Activated naive CD8-positive, alpha-beta T cell treated with anti-CD3 and anti-CD28 coated beads for 36 hours (primary cell): ENCODE measurements at places on chromosomes 6 and 20. TPM values are rescaled to one million over a fixed set of nuclear protein-coding genes. Genes with fewer than 3 reads are reported as not detected.
A peak's percentile ranks its signal among the peaks of the same experiment; 100 is the strongest.

DNA sequence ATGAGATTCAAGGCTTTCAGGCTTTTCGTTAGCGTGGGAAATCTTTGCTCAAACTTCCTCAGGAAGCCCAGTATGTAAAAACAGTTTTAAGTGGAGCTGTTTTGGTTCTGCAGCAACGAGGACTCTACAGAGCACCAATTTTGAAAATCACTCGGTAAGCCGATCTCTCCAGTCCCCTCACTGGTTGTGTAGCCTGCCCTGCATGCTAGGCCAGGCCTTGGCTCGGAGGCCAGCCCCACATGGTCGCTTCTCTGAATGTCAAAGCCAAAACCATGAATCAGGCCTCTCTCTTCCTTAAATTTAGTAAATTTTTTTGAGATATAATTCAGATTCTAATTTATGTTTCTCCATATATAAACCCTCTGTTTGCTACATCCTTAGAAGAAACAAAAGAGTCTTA is 108.0 kb downstream of the CHD6 start:
- no peak for DNase-seq

GRCh38 chr20:3545401-3545925 is 74.6 kb downstream of the ATRN start:
- DNase-seq, result no peak

GRCh38 chr6:5303682-5304081 is 42.4 kb downstream of the FARS2 start:
- DNase-seq, result no peak

GRCh38 chr6:145875496-145876211 is 61.1 kb upstream of the FBXO30 start:
- DNase-seq, result no peak

ADGRF5 gene
- total RNA-seq, result not detected

GRCh38 chr20:60060006-60060557 is 101.9 kb downstream of the CDH26 start:
- DNase-seq, result no peak

GRCh38 chr6:157981395-157982101 is at the start of gene SYNJ2:
Gene SYNJ2 (plus strand): TSS chr6:157981863. CDS start chr6:157981962, 99 bp downstream.
- peak; percentile 84 for DNase-seq

DNA sequence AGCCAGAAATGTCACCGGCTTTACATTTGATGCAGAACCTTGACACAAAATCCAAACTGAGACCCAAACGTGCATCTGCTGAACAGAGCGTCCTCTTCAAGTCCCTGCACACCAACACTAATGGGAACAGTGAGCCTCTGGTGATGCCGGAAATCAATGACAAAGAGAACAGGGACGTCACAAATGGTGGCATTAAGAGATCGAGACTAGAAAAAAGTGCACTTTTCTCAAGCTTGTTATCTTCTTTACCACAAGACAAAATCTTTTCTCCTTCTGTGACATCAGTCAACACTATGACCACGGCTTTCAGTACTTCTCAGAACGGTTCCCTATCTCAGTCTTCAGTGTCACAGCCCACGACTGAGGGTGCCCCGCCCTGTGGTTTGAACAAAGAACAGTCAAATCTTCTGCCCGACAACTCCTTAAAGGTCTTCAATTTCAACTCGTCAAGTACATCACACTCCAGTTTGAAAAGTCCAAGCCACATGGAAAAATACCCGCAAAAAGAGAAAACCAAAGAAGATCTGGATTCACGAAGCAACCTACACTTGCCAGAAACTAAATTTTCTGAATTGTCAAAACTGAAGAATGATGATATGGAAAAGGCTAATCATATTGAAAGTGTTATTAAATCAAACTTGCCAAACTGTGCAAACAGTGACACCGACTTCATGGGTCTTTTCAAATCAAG is 108.4 kb downstream of the RTN4IP1 start:
- DNase-seq, result peak; percentile 82

DNA sequence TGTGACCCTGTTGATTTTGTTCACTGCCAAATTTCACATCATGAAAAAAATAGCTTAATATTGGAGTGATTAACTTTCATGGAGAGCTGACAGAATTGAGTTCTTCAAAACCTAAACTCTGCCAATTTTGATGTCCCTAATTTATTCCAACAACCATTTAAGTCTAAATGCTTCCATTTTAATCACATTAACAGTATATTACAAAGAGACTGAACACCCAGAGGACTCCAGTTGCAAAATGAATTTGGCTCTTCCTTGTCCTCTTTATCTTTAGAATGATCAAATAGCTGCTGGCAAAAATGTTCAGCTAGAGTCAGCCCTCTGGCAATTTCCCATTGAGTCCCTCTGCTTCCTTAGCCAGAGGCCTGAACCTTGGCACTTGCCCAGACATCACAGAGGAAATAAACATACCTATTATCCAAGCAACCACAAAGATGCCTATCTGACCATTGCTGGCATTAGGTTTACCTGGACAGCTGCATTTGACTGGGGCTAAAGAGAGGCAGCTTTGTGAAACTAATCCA is 299.0 kb upstream of the STXBP5 start:
- no peak for DNase-seq

CRIP3 gene
- 1.4 TPM for total RNA-seq

- DNase-seq, result no peak
These were observed 42.8 kb upstream of the PSMF1 start for GRCh38 chr20:1075616-1076015.

GRCh38 chr6:1612974-1613306 is 3.2 kb downstream of the FOXC1 start:
- no peak for DNase-seq

TOX2 gene
- 0.52 TPM for total RNA-seq

TMEM181 gene
- total RNA-seq, result 10.1 TPM

DNA sequence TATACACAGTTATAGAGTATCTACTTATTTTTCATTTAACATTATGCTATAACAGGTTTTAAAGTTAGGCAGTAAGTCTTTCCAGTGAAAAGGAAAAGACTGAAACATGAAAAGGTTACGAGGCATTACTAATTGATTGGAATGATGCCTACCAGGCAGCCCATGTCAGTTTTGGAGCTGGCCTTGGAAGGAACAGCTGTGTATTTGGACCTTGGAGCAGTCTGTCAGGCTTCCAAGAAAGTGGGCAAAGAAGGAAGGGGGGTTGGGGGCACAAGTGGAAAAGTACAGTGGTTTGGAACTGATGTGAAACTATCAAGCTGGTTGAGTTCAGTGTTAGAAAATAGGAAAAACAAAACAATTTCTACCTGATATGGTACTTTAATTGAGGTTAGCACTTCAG is 41.7 kb downstream of the SLC16A10 start:
- DNase-seq, result no peak

STX11 gene
- 38.5 TPM for total RNA-seq

- DNase-seq, result no peak
These were observed 90.6 kb downstream of the TTLL2 start for GRCh38 chr6:167415441-167415961.

AKAP7 gene
- 6.0 TPM for total RNA-seq

DNA sequence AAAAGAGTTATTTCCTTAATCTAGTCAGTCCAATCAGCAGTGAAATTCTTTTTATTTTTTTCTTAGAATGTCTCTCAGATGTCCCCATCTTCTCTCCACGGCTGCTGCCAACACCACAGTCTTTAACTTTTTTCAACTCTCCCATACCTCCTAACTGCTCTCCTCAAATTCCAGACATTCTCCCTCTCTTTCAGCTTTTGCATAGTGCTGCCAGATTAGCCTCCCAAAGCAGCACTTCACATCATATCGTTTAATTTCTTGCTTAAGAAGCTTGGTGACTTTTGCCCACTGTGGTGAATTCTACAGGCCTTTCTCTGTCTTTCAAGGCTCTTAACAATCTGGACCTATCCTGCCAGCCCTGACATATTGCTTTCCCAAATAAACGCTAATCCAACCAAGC is 233.4 kb downstream of the UST start:
- no peak for DNase-seq

- DNase-seq, result no peak
These were observed 1.1 kb upstream of the TCF21 start for GRCh38 chr6:133887880-133888230.

DNA sequence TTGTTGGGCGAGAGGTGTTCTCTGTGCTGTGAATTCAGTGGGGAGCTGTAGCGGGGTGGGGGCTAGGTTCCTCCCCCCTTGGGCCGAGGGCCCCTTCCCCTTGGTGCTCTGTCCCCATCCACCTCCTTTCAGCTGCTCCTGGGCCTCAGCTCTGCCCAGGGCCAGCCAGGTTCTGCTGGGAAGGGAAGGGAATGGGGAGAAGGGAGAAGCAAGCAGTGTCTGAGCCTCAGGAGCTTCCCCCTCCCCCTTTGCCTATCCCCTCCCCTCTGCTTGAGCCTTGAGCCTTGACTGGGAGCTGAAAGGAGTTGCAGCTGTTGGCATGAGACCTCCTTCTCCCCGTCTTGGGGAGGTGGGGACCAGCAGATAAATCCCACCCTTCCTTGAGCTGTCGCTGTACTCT is 576 bp upstream of the RRP36 start:
- DNase-seq, result no peak

GRCh38 chr6:138406443-138406842 is 2.4 kb downstream of the HEBP2 start:
- no peak for DNase-seq

NCOA7 gene
- 76.4 TPM for total RNA-seq

GRCh38 chr20:38833857-38834164 is 28.3 kb downstream of the PPP1R16B start:
- peak; percentile 30 for DNase-seq

- no peak for DNase-seq
These were observed 95.0 kb downstream of the CDH26 start for GRCh38 chr20:60053125-60053817.

PRDM13 gene
- not detected for total RNA-seq

GRCh38 chr6:13248053-13248452 is 80.3 kb downstream of the TBC1D7 start:
- no peak for DNase-seq

CST7 gene
- total RNA-seq, result 41.5 TPM
